ELF-1 (cell line): ENCODE measurements at places on chromosomes 2 and 18.

- no peak for DNase-seq
Observed at GRCh38 chr18:47899107-47899840, 31.2 kb downstream of the SMAD2 start.

DNA sequence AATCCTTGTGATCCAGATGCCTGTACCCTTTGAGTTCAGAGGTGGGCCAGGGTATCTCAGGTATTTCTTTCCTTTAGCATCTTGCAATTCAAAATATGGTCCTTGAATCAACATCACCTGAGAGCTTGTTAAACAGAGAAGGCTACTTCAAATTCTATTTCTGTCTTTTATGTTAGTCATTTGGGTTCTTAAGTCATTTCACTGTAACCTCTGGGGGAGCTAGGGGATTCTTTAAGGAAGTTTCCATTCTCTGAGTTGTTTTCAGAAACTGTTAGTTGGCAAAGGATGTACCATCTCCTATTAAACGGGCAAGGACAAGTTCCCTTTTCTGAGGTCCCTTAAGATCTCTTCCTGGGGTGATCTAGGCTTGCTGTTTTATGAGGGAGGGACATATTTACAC is 16.6 kb downstream of the CFLAR start:
- DNase-seq = no peak

- DNase-seq = no peak
Observed at GRCh38 chr18:76524477-76524876, 29.4 kb upstream of the ZNF516 start.

DNA sequence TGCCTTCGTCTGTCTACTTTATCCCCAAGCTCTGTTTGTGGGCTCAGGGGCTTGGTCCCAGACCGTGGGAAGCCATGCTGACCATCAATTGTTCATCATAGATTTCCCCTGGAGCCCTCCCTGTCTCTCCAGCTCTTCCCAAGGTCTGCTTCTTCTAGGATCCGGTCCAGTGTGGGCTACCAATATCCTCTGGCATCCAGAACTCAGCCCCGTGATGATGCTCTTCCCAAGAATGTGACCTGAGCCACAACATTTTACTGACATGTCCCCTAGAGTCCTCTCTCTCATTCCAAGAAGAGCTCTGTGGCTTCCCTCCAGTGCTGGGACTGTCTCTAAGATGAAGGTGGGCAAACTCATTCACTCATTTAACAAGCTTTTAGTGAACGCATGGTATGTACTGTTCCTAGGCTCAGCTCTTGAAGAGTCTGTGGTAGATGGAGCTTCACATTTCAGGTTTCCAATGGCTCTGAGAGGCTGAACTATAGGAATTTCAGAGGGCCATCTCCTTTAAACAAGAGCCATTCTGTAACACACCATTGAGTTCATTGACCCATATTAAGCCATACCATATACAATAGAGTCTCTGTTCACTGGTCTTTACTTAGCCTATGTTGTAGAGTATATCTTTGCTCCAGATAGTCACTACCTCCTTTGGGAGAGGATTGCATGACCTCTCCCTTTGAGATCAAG is 142.0 kb upstream of the APCDD1 start:
- no peak for DNase-seq

- DNase-seq = peak; percentile 87
Observed at GRCh38 chr2:227871375-227871791, at the start of gene DAW1. TSS of gene DAW1 (plus strand) at chr2:227871631. CDS start at chr2:227871690, 59 bp downstream.

GRCh38 chr2:127084611-127085316 is 22.2 kb downstream of the BIN1 start:
- DNase-seq = no peak

GRCh38 chr2:130826821-130827501 is 9.8 kb upstream of the ARHGEF4 start:
- DNase-seq = no peak

DNA sequence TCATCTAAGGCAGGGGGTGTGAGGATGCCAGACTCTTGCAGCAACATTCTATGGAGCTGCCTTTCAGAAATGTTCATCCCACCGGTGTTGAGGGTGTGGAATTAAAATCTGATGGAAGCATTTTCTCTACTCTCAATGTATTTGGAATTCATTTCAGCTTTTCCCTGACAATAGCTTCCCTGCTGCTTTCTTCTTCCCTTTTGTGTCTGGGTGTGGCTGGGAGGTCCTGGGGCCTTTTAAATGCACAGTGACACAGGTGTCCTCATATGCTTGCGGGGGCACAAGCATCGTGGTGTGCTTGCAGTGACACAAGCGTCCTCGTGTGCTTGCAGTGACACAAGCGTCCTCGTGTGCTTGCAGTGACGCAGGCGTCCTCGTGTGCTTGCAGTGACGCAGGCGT is 43.4 kb upstream of the ASB18 start:
- peak; percentile 8 for DNase-seq

DNA sequence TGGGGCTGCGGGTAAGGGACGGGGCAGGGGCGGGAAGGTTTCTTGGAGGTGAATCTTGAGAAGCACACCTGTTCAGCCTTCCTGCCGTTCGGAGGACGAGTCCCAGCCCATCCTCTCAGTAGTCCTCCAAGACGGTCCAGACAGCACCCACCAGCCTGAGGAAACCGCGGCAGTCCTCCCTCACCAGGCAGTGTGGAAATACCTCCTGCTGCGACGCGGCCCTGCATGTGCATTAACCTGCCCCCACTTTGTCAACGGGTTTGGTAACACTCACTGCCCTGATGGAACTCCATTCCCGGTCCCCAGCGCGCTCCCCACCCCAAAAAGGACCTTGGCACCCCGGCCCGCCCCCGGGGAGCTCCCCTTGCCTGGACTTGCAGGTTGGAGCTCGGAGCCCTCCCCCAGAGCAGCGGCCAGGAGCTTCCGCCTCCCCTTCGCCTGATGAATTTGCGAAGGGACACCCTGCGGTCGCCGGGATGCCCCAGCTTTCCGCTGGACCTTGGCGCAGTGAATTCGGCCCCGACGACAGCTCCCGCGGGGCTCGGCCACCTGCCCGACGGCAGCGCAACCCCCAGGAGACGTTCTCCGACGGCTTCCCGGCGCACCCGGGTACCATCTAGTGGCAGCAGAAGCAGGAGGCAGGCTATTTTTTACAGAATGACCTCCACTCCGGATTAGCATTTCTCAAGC is 31.5 kb downstream of the ACVR1C start:
- peak; percentile 53 for DNase-seq

GRCh38 chr2:165682546-165682945 is 111.5 kb downstream of the GALNT3 start:
- DNase-seq = no peak

- DNase-seq = no peak
Observed at GRCh38 chr2:10829299-10829698, 16.7 kb upstream of the PDIA6 start.

DNA sequence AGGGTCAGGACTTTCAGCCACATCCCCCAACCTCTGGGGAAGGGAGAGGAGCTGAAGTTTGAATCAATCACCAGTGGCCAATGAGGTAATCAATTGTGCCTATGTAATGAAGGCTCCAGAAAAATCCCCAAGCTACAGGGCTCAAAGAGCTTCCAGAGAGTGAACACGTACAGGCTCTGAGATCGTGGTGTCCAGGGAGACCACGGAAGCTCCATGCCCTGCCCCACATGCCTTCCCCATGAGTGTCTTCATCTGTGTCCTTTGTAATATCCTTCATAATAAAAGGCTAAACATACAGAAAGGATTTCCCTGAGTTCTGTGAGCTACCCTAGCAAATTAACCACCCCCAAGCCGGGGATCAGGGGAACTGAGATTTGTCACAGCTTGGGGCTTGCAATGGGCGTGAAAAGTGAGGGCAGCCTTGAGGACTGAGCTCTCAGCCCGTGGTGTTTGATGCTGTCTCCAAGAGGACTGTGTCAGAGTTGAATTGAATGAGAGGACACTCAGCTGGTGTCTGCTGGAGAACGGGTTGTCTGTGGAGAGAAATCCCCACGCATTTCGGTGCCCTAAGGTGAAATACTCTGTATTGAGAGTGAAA is 25.5 kb upstream of the TUBB6 start:
- peak; percentile 25 for DNase-seq

- peak; percentile 29 for DNase-seq
Observed at GRCh38 chr2:242056785-242057184, 187.3 kb downstream of the RTP5 start.

DNA sequence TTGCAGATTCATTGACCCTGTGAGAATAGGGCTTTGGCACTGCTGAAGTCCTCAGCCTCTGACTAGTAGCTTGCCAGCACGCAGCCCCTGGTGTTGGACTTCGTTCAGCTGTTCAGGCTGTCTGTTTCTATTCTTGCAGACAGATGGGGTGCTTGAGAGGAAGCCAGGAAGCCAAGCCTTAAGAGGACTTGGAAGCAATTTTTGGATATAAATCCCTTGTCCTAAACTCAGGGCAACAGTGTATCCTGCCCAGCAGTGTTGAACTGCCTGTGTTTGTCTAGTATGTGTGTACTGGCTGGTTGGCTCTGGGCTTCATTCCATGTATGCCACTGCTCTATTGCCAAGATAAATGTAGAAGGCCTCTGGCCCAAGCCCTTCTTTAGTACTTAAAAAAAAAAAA is 108.6 kb downstream of the COMMD1 start:
- peak; percentile 17 for DNase-seq

- DNase-seq = peak; percentile 34
Observed at GRCh38 chr2:309954-310510, 22.1 kb upstream of the ALKAL2 start.

GRCh38 chr2:181305301-181306123 is 151.7 kb upstream of the ITGA4 start:
- DNase-seq = no peak

- no peak for DNase-seq
Observed at GRCh38 chr2:111178730-111179405, 58.2 kb downstream of the BCL2L11 start.

GRCh38 chr18:37634516-37634915 is 68.9 kb upstream of the CELF4 start:
- no peak for DNase-seq

- no peak for DNase-seq
Observed at GRCh38 chr18:28159055-28159454, 17.9 kb downstream of the CDH2 start.

- no peak for DNase-seq
Observed at GRCh38 chr18:30618567-30618966, 424.0 kb downstream of the DSC3 start.

DNA sequence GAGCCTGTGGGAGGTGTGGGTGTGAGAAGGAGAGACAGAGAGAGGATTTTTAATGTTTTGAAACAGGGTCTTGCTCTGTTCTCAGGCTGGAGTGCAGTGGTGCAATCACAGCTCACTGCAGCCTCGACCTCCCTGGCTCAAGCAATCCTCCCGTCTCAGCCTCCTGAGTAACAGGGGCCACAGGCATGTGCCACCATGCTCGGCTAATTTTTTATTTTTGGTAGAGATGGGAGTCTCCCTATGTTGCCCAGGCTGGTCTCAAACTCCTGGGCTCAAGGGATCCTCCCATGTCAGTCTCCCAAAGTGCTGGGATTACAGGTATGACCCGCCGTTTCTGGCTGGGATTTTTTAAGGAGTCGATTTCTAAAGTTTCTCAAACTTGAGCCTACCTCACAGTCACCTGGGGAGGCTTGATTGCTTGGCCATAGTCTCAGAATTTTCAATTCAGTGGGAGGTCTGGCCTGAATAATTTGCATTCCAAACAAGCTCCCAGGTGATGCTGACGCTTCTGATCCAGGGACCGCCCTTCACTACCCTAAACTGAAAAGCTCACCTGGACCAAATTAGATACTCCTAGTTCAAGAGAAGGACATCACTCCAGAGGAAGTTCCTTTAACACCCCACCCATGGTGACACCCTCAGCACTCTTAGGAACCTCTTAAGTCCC is 70.8 kb upstream of the SLC1A4 start:
- DNase-seq = peak; percentile 20

GRCh38 chr2:182946958-182947369 is 80.5 kb upstream of the FRZB start:
- DNase-seq = no peak

GRCh38 chr18:23871410-23871809 is 143.1 kb upstream of the TTC39C start:
- DNase-seq = peak; percentile 8

- DNase-seq = no peak
Observed at GRCh38 chr2:134218930-134219658, 34.8 kb upstream of the MGAT5 start.
